ENCODE measurements at places on chromosomes 16 and 17.

- DNase-seq = no peak
These were observed 327.7 kb downstream of the BCAS3 start for GRCh38 chr17:61005358-61005757.

GRCh38 chr17:43779145-43780125 is 658 bp upstream of the DUSP3 start:
- DNase-seq = peak; percentile 57

- no peak for DNase-seq
These were observed 9.6 kb downstream of the SCN4A start for GRCh38 chr17:63963123-63963522.

- DNase-seq = no peak
These were observed 43.9 kb upstream of the TNRC6C start for GRCh38 chr17:77914385-77915254.

DNA sequence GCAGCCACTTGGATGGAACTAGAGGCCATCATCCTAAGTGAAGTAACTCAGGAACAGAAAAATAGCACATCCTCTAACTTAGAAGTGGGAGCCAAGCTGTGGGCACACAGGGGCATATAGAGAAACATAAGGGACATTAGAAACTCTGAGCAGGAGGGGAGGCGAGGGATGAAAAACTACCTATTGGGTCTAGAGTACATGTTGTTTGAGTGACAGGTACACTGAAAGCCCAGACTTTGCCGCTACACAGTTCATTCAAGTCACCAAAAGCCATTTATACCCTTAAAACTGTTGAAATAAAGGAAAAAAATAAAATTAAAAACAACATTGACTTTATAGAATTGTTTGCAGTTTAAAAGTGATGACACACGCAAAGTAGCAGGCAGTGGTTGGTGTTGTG is 236.6 kb downstream of the SNX29 start:
- DNase-seq = no peak

- no peak for DNase-seq
These were observed 15.0 kb downstream of the GINS2 start for GRCh38 chr16:85673529-85674417.

- no peak for DNase-seq
These were observed 127.0 kb downstream of the XYLT1 start for GRCh38 chr16:17343728-17344127.

- DNase-seq = peak; percentile 39
These were observed 4.4 kb downstream of the SNAI3 start for GRCh38 chr16:88681709-88682451.

- DNase-seq = no peak
These were observed 363.4 kb downstream of the C16orf95 start for GRCh38 chr16:86953631-86954391.

DNA sequence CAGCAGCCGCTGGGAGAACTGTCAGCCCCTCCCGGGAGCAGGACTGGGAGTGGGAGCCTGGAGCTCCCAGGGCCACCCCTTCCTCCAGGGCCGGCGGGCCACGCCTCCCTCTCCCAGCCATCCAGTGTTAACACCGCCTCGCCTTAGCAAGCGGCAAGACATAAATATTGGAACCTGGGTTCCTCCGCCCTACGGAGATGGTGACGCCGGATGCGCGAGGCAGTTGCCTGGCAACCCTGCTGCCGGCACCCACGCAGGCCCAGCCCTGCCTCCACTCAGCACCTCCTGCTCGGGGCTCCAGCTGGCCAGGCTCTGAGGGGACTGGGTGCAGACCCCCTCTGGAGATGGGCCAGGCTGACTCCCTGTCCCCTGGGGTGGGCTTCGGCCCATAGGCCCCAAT is 27.4 kb upstream of the CACNA1H start:
- peak; percentile 30 for DNase-seq

- no peak for DNase-seq
These were observed 10.0 kb downstream of the TIGD7 start for GRCh38 chr16:3295209-3295608.

DNA sequence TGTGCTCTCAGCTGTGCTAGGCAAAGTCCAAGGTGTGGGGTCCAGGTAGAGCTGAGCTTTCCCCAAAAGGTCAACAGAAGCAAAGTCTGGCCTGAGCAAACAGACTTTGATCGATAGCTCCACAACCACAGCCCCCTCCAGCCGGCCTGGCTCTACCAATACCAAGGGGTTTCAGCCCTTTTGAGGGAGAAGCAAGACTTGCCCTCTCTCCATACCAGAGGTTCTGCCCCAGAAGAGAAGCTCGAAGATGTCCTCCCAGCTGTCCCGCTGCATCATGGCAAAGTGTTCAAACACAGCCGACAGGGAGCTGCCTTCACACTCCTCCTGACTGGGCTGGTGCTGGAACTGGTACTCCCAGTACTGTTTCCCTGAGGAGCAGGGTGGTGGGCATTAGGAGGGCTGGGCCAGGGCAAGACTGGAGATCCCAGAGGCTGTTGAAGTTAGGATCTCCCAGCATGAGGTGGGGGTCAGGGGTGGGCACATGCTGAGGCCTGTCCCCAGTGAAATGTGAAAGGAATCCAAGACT is 1.7 kb downstream of the VTN start:
- no peak for DNase-seq

- DNase-seq = no peak
These were observed 1.4 kb upstream of the TXNDC11 start for GRCh38 chr16:11744075-11744470.

- DNase-seq = no peak
These were observed 17.1 kb downstream of the GNA13 start for GRCh38 chr17:65039336-65039988.

- peak; percentile 14 for DNase-seq
These were observed 8.9 kb downstream of the OR4D1 start for GRCh38 chr17:58156839-58157803.

- DNase-seq = peak; percentile 48
These were observed 31.4 kb upstream of the CDC42EP4 start for GRCh38 chr17:73343168-73343634.

GRCh38 chr17:51346218-51346982 is 86.1 kb downstream of the UTP18 start:
- no peak for DNase-seq

- DNase-seq = no peak
These were observed 6.9 kb downstream of the PHAF1 start for GRCh38 chr16:67116388-67117311.

DNA sequence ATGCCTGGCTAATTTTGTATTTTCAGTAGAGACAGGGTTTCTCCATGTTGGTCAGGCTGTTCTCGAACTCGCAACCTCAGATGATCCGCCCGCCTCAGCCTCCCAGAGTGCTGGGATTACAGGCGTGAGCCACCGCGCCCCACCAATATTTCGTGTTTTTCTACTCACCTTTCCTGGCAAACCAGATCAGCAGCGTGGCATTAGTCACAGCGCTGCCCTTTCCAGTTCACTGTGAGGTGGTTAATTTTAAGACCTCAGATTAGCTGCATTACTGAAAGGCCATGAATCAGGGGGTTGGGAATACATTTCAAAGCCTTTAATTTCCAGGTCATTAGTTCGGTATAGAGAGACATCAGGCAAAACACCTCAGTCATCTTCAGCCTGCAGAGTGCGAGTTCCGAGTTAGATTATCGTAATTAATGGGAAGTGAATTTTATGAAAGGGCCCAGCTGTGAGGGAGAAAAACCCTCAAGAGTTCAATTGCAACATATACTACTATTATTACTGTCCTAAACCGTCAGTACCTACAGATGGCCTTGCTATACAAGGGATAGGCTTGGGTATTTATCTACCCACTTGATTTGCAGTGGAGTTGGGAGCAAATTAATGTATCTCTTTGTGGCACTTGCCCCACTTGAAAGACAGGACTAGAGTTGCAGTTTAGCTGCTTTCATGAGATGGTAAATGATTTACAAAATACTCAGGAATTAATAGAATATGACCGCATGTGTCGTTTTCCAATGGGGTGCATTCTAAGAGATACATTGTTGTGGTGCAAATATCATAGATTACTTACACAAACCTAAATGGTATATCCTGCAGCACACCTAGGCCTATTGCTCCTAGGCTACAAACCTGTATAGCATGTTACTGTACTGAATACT is 2.1 kb upstream of the USP32 start:
- no peak for DNase-seq

- DNase-seq = no peak
These were observed 29.1 kb downstream of the DUSP14 start for GRCh38 chr17:37518826-37519225.

DNA sequence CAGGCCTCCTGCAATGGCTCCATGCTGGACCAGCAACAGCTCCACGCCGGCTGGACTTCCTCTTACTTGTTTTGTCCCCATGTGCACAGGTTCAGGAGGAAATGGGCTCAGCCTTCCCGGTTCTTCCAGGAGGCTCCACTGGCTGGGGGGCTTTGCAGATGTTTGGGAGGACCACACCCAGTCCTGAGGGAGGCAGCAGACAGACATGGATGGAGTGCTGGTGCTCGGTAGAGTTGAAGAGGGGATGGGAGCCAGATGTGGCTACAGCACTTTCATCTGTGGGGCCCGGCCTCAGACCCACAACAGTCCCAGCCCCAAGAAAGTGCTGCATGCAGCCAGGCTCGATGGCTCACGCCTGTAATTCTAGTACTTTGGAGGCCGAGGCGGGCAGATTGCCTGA is 21.8 kb downstream of the NARF start:
- no peak for DNase-seq

GRCh38 chr17:41278176-41278955 is 2.9 kb downstream of the KRTAP9-7 start:
- no peak for DNase-seq

DNA sequence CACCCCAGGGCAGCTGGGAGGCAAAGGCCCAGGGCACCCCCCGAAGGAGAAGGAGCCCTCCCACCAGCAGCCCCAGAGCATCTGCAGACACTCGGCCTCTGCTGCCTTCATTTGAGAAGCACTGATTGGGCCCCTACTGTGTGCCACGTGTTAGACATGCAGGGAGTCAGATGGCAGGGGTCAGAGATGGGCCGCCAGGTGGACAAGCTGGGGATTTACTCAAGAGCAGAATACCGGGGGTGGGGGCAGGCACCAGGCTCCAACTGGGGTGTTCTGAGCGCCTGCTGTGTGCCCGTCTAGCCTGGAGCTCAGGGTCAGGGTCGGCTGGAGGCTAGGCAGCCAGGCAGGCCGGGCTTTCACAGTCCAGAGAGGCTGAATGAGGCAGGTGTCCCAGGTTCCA is 18.7 kb downstream of the TPSG1 start:
- DNase-seq = no peak

DNA sequence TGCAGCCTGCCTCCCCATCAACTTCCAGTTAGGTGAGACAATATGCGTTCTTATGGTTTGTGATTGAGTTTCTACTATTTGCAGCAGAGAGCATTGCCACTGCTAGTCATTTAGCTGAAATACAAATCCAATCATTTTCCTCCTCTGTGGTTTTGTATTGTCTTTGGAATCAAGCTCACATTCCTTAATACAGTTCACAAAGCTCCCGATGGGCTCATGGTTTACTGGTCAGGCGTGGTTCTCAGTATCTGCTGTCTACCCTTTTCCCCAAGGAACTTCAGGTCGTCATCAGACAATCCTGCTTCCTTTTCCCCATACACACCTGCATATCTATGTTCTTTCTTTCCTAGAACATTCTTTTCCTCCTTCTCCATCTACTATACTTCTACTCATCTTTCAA is 69.6 kb upstream of the GAS7 start:
- no peak for DNase-seq

DNA sequence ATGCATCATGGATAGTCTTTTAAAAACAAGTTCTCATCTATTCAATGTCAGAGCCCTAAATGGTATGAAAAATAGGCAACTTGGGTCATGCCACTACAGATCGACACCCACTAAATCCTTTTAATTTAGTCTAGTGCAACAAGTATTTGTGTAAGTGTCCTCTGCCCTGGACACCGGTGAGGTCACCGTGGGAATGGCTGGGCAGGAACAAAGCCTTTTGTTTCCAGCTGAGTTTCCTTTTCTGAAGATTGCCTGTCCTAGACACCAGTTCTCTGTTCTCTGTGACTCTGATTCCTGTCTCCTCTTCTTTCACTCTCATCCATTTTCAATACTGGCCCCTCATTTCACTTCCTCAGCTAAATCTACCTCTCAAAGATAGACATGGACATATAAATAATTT is 446.5 kb downstream of the MAF start:
- DNase-seq = no peak

DNA sequence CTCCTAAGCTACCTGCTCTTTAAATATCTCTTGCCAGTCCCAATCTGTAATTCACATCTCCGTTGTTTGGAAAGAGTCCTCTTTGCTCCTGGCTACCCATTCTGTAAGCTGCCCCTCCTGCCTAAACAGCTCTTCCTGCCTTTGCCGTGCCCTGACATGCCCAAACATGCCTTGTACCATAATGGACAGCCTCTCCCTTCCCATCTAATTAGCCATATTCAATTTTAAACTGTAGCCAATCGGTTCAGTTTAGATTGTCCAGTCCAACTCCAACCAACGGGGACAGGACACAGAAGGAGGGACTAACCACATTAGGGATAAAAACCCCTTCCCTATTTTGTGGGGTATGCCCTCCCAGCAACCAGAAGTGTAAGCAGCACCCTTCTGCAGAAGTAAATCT is 30.6 kb upstream of the CLEC3A start:
- DNase-seq = no peak

DNA sequence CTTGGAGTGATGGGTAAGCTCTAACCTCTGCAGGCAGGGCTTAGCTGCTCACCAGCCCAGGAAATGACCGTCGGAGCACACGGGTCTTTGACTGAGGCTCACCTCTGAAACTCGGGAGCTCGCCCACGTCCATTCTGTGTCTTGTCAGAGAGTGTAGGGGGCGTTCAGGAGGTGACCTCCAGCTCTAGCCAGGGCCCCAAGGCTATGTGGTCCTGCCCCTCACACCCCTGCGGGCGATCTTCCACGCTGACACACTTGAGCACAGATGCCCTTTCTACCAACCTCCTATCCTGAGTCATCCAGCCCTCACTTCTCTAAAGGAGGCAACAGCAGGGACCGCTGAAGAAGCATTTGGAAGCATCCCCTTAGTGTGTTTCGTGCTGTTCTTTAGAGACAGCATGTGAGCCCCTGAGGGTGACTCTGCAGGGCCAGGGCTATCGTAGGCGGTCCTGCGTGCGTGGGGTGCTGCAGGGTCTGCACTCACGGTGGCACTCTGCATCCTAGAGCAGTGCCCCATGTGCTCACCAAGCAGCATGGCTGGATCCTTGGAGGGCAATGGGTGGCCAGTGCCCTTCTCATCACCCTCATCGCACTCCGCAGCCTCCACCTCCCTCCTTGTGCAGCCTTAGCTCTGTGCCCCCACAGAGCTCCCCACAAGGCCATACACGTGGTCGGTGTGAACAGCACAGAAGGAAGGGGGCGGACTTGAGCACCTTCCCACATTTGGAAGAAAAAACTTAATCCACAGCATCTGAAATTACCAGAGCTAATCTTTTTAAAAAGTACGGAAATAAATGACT is 33.8 kb downstream of the SLC47A1 start:
- no peak for DNase-seq

GRCh38 chr17:80353718-80354275 is 61.2 kb upstream of the ENDOV start:
- no peak for DNase-seq

DNA sequence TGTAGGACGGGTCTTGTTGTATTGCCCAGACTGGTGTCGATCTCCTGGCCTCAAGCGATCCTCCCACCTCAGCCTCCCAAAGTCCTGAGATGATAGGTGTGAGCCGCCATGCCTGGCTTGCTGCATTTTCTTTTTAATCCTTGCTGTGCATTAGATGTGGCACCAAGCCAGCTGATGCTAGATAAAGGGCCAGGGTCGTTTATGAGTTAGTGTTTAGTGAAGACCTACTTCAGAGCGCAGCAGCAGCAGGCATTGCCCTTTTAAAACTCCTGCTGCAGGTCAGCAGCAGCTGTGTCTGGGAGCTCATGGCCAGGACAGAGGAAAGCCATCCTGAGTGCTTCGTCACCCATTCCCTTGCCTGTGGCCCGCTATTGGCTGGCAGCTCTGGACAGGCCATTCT is 237.3 kb downstream of the CCDC182 start:
- no peak for DNase-seq

Measured in hypothalamus (tissue), 51 donors.